D341Med (cell line): ENCODE measurements at places on chromosomes 2 and 18.

GRCh38 chr2:142885543-142885942, 8.1 kb downstream of the KYNU start:
- DNase-seq: no peak

GRCh38 chr2:148586522-148587128, 57.9 kb upstream of the EPC2 start:
- no peak for DNase-seq

GRCh38 chr2:53913721-53914120, 54.0 kb upstream of the GPR75 start:
- DNase-seq: no peak

DNA sequence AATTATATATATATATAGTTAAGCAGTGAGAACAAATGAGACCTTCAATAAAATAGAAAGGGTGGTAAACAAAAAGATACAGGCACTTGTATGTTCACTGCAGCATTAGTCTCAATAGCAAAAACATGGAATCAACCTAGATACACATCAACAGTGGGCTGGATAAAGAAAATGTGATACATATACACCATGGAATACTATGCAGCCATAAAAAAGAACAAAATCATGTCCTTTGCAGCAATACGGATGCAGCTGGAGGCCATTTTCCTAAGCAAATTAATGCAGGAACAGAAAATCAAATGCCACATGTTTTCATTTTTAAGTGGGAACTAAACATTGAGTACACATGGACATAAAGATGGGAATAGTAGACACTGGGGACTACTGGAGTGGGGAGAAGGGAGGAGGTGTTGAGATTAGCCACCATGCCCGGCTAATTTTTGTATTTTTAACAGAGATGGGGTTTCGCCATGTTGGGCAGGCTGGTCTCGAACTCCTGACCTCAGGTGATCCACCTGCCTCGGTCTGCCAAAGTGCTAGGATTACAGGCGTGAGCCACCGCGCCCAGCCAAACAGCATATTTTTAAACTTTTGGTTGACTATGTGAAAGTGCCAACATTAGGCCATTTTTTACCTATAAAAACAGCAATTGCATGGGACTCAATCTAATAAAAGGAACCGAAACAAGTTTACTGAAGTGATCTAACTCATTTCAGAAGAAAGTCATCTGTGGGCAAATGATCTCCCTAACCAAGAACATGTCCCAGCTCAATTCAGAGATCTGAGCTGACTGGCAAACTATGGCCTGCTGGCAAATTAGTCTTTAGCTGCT, 23.7 kb downstream of the ICA1L start:
- no peak for DNase-seq

DNA sequence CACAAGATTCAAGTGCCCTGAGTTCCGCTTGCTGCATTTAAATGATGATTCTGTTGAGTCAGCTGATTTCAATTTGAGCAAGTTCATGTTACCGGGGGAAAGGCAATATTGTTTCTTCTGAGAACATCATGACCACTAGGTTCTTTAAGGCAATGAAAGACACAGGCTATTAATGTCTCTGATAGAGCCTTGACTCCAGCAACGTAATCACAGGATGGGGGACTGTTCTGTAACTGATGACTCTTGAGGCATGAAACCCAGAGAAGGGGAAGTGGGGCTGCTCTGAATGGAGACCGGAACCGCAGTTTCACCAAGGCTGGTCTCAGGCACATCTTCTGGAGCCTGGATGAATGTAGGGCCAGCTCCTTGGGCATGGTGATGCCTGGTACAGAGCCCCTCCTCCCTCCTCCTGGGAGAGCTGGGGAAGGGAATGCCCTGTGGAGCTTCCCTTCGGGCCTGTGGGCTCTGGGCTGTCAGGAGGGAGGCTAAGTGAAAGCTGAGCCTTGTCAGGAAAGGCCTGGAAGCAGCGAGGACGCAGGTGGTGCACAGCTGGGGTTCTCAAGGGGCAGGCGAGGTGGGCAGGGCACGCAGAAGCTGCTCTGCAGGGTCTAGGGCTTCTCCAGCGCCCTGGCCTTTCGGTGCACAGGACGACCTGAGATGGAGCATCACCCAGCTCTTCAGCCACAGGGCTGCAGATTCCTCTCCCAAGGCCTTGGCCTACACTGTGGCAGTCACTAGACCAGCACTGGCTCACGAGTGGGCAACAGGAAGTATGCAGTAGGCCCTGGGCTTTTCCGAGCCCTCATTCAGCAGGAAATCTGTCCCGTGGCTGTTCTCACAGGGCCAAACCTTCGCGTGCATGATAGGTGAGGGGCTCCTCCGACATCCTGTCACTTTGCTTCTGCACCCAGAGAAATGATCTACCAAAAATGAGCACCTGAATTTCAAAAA, 36.6 kb upstream of the PRLH start:
- DNase-seq: no peak

- DNase-seq: no peak
Observed at GRCh38 chr2:224136396-224136795, 97.3 kb upstream of the SERPINE2 start.

DNA sequence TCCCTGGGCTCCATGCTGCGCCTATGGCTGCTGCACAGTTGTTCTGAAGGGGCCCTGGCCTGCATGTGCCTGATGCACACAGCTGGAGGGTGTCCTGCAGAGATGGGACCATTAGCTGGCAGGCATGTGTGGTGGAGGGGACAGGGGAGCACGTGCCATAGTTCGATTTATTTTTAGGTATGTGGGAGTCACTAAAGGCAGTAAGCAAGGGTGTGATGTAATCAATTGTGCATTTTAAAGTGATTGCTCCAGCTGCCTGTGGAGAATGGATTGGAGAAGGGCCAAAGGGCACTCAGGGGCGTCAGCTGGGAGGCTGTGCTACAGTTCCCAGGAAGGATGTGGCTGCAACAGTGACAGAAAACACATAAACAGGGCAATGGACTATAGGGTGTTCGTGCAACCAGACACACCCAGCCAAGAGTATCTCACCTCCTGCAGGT, 205.1 kb downstream of the ARL4C start:
- no peak for DNase-seq

DNA sequence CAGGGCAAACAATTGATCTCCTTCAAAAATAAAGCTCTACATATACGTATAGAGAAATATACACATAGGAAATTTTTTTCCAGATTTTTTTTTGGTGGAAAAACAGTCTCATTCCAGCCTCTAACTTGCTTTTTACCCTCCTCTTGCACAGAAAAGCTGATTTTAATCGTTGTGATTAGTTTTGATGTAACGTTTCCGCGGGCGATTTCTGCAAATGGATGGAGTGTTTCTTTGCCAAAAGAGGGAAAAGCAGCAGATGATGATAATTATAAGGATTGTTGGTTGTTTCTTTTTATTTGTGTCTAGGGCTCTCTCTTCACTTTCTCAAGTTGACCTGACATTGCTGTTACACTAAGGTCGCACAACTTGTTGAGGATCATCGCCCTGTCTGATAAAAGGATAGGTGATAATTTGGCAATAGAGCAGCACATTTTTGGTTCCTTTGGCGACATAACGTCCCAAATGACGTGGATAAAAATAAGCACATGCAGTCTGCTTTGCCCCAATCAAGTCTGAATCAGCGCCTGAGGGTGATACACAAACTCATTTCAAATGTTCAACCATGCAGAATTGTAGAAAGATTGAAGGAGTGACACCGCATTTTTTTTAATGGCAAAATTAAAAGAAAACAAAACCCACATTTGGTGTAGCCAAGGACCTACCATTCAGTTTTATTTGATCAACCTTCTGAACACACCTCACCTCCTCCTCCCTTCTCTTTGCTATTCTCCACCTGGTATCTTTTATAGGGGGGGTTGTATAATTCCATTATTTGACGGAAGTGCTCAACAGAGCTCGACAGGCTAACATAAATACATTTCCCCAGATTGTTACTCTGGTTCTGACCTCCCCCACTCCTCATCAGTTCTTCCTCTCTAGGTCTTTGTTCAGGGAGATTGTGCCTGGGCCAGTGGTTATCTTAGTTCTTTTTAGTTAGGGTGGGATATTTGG, 109.6 kb upstream of the KCTD1 start:
- DNase-seq: no peak

DNA sequence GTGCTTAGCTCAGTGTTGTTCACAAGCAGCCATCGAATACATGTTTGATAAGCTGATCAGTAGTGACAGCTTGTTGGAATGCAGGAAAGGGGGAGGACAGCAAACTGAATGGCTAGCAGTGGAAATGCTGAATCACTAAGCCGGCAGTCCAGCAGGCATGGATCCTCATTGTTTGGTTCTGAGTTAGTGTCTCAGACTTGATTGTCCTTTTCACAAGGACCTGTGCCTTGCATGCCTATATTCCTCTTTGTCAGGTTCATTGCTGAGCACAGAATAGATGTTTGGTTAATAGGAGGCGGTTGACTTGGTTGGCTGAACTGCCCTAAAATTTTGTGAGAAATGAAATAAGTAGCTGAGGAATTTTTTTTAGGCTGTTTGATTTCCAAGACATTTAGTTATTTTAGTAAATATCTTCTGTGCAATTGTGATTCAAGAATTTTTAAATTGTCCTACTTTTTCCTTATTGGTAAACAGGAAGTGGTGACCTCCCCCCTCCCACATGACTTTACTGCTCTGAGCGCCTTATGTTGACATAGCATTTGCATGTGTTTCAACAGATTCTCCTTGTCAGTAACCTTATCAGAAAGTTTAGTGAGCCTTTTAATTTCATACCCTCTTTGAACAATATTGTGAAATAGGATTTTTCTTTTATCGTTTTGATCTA, 21.4 kb upstream of the STON1 start:
- DNase-seq: no peak

- DNase-seq: no peak
Observed at GRCh38 chr18:55268628-55269275, 309.5 kb upstream of the CCDC68 start.

GRCh38 chr2:172976116-172976515, 99.5 kb upstream of the MAP3K20 start:
- DNase-seq: no peak

GRCh38 chr2:232607011-232607410, 26.4 kb upstream of the EFHD1 start:
- DNase-seq: no peak

DNA sequence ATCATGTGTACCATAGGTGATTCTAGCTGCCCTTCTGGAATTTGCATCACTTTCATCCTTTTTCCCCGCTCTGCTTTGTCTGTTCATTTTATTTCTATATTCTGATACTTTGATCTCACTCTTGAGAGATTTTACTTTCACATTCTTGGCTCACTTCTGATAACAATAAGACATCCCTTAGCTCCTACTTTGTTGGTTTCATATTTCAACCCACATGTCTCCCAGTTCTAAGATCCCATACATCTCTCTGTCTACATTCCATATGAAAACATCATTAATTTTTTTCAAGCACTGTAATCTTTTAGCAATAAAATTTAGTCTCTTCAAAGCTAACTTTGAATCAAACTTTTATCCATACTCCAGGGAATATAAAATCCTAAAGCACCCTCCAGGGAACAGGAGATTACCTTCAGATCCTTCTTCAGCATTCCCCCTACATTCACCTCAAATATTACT, 75.6 kb downstream of the COL3A1 start:
- no peak for DNase-seq

- DNase-seq: no peak
Observed at GRCh38 chr2:178863856-178864620, 56.8 kb upstream of the TTN start.

GRCh38 chr2:33488715-33489540, 12.5 kb downstream of the RASGRP3 start:
- DNase-seq: no peak
